Mucosa of gallbladder (tissue), 1 donor: ENCODE measurements at places on chromosomes 2 and 18.

GRCh38 chr2:48113767-48114166 lies 207.5 kb upstream of the FBXO11 start:
- DNase-seq = no peak

DNA sequence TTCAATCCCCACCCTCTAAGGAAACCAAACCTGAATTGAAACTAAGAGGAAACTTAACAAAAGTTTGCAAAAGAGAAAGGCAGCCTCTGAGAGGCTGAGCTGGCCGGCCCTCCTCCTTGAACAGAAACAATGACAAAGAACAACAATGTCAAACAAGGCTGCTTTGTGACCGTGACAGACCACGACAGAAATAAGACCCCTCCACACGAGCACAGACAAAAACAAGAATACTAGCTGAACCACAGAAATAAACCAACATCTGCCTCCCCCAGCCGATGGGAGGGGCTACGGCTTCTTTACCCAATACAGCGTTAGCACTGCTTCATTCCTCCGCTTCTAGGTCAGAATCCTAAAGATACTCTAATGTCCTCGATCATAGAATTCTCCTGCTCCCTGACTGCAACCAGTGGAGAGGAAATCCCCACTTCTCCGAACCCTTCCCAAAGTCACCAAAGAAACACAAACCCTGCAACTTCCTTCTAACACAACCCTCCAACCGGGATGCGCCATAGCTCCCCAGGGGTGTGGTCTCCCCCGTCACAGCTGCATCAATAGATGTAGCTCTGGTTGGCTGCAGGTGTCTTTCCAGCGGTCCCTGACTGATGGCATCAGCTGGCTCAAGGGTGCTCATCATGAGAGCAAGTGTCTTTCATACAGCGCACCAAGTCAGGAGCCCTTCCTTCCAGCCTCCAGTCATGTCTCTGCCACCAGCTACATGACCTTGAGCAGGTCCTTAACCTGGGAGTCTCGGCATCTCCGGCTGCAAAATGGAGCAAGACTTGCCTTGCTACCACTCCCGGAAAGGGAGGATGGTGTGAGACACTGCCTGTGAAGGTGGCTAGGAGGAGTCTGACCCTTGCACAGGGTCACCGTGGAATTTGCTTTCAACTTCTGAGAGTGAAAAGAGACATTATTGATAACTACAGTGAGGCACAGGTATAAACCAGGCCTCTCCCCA lies 198.6 kb downstream of the HAUS1 start:
- DNase-seq = no peak

GRCh38 chr2:106105151-106105922 lies 88.8 kb downstream of the UXS1 start:
- DNase-seq = no peak

GRCh38 chr18:79466591-79466990 lies 70.9 kb downstream of the NFATC1 start:
- no peak for DNase-seq

GRCh38 chr2:158561054-158561453 lies 104.3 kb downstream of the PKP4 start:
- no peak for DNase-seq

DNA sequence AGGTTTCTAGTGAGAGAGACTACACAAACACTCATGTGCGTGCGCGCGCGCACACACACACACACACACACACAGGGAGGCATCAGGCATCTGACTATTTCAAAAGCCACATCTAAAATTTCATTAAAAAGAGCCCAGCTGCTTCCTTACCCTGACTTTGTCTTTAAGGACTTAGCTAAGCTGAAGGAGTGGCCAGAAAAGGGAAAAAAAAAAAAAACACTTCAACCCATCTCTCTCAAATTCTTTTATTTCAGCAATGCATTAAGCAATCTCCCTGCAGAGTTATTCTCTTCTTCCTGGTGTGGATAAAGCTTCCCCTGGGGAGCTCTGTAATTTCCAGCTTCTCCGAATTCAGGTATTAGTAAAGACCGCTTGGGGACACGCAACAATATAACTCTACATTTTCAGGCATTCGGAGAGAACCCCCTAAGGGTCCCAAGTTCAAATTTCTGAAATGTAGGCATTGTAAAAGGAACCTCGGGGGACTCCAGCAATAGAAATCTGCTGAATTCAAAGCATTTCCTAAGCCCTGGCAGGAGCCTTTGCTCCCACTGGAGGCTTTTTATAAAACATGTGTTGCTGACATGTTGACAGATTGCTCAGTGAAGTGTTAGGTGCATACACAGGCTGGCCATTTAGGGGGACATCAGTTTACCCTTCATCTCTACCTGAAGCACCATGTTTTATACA lies 67.0 kb downstream of the ZNF521 start:
- no peak for DNase-seq

DNA sequence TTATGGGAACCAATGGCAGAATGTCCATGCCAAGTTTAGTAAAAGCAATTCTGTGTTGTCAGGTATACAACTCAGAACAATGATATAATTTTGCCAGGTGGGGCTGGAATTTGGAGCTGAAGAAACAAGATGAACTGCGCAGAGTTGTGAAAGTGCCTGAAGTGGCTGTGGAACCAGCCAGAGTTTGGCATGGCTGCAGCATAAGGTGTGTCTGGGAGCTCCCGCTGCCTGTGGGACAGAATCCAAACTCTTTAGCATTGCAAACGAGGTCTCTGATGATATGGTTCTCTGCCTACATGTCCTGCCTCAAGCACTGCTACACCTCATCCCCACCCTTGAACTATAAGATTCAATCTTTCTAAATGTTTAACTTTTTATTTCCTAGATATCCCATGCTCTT lies 909.7 kb downstream of the EPHA4 start:
- DNase-seq = no peak

GRCh38 chr2:226792155-226792881 lies 7.3 kb downstream of the IRS1 start:
- no peak for DNase-seq

DNA sequence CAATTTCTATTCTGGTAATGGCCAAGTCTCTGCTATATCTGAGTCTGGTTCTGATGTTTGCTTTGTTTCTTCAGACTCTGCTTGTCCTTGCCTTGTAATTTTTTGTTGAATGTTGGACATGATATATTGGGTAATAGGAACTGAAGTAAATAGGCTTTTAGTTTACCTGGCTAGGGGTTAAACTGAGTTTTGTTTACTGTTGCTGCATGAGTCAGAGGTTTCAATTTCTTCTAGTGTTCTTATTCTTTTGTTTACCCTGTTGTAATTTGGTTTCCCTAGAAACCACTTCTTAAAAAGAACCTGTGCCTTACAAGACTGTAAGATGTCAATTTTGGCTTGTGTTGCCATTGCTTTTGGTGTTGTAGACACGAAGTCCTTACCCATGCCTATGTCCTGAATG lies 285.0 kb upstream of the KCNH7 start:
- DNase-seq = no peak

DNA sequence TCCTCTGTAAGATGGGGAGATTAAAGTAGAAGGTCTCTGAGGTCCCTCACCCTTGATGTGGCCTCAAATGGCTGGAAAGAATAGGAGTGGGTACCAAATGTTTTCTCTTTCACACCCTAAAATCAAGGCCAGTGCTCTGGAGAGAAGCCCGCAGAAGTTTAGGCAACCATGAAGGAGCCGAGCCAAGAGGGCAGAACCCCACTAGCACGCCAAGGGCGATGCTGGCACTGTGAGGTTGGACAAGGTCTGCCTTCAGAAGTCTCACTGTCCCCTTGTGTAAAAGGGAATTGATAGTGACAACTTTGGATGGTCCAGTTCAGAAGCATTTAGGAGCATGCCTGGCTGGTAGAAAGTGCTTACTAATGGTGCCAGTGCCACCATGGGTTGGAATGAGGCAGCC lies 16.3 kb upstream of the OTOF start:
- no peak for DNase-seq

DNA sequence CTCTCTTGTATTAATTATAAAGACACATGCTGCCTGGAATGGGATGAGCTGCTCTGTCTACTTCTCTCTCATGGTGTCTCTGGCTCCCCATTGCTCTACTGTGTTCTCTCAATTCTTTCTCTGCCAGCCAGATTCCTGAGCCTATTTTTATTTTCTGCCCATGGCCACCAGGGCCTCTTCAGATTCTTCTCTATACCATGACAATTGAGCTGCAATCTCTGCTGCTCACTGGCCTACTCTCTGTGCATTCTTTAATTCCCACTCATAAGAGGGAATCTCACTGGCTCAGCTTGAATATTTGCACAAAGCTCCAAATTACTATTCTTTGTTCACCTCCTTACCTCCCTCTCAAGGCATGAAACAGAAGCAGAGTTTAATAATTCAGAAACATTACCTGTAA lies 161.4 kb upstream of the GULP1 start:
- no peak for DNase-seq

- DNase-seq = no peak
Observed at GRCh38 chr2:126899616-126900185, 1.0 kb downstream of the TEX51 start.

GRCh38 chr2:162172802-162173370 lies 20.8 kb upstream of the GCG start:
- no peak for DNase-seq

- DNase-seq = no peak
Observed at GRCh38 chr2:141767051-141767450, 363.8 kb downstream of the LRP1B start.

DNA sequence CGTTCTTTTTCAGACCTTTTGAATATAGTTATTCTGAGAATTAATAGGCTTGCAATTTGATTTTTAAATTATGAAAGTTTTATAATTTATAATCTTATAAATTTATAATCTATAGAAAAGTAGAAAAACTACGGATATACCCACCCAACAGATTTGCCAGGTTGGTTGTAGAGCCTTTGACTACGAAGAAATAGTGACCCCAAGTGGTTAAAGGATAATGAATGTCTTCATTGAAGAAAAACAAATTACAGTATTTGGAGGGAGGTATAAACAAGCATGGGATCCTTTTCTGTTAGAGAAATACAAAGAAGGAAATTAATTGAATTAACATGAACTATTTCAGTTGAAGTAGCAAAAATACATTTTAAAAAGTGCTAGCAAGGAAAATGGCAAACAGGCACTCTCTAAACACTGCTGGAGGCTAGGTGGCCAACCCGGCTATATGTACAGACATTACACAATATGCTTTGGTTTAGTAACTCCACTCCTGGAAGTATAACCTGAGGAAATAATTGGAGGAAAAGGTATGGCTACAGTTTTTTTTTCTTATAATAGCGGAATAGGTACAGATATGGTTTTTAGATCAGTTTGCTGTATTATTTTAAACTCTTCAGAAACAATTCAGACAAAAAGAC lies 110.9 kb downstream of the MIB1 start:
- DNase-seq = no peak

DNA sequence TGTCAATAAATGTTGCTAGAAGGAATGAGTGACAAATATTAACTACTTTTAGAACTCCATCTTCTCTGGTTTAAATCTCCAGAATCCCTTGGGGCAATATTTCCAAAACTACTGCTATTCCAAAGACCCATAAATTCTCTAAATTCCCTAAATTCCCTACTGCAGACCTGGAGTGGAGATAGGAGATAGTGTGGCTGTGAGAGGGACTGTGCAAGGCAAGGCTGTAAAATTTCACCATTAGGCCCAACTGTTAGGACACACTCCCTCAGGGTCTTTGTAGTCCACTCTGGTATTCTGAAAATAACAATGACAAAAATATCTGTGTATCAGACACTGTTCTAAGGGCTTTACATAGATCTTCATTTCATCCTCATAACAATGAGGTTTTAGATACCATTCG lies 67.9 kb downstream of the MYL12B start:
- DNase-seq = no peak

DNA sequence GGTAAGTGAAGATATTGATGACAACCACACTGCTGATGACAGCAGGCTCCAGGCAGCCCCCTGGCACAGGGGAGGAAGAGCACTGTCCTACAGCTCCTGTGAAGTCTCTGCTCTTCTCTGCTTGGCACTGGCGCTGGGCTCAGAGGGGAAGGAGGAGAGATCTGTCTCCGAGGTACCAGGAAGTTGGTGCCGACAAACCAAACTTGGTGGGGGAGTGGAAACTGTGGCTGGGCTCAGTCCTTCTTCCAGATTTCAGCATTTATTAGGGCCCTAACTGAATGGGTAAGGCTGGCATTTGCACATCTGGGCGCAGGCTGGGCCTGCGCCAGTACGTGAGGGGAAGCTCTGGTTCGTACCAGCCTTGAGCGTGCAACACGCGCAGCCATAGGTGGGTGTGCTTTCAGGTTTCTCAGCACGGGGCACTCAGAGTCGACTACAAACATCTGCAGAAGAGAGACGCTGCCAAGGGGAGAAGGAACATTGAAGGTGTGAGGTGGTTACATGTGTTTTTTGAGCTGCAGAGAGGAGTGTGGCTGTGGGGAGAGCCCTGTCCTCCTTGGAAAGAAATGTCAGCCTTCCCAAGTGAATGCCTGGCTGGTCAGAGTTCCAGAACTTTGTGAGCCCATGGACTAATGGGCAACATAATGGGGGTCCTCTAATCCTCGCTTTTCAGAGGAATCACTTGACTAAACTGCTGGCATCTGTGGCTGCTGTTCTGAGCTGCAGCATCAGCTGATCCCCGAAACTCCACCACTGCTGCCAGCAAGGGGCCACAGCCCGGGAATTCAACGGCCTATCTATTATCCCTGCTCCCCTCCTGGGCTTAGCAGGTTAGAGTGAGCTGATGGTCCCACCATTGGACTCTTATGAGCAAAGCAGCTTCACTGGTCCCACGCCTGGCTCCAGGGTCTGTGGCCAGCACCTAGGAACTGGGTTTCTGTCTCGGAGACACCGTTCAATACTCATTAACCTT lies 55.2 kb upstream of the SEMA4C start:
- DNase-seq = no peak
